ENCODE measurements at places on chromosomes 1 and 21.

GRCh38 chr1:216531263-216532239 lies 108.3 kb upstream of the USH2A start:
- DNase-seq: no peak

- DNase-seq: no peak
Observed at GRCh38 chr21:34590520-34590919, 24.4 kb downstream of the RCAN1 start.

DNA sequence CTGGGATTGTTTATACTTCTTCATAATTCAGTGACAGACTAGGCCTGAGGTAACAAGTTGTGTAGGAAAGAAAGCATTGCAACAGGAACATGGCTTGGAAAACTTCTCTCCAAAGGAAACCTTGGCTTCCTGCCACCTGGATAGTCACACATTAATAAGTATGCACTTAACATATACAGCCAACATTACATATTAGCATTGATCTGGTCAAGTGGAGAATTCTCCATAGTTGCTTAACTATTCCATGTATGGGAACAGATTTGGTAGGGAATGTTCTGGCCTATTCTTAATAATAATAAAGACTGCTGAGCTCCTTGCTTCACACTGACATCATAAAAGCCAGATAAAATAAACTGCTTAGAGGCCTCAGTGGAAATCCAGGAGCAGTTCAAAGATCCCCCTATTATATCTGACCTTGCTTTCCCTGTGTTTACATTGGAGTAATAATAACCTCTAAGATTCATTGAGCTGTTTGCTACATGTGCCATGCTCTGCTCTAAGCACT lies 27.2 kb upstream of the NFIA start:
- no peak for DNase-seq

DNA sequence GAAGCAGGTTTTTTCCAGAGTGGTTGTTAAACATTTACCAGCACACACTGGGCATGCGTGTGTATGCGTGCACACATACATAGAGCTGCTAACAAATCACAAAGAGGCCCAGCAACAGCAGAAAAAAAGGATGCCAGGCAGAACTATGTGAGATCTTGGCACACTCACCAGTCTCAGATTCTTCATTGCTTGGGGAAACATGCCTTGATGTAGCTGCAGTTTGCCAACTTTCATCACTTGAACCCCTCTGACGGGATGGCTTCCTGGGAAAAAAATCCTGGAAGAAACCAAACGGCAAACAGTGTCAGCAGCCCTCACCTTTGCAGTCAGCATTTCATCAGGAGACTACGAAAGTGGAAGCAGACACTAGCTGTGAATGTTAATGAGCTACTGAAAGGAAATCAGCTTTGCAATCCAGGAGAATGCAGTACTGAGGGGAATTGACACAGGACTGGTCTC lies 609.1 kb downstream of the KIF26B start:
- no peak for DNase-seq

DNA sequence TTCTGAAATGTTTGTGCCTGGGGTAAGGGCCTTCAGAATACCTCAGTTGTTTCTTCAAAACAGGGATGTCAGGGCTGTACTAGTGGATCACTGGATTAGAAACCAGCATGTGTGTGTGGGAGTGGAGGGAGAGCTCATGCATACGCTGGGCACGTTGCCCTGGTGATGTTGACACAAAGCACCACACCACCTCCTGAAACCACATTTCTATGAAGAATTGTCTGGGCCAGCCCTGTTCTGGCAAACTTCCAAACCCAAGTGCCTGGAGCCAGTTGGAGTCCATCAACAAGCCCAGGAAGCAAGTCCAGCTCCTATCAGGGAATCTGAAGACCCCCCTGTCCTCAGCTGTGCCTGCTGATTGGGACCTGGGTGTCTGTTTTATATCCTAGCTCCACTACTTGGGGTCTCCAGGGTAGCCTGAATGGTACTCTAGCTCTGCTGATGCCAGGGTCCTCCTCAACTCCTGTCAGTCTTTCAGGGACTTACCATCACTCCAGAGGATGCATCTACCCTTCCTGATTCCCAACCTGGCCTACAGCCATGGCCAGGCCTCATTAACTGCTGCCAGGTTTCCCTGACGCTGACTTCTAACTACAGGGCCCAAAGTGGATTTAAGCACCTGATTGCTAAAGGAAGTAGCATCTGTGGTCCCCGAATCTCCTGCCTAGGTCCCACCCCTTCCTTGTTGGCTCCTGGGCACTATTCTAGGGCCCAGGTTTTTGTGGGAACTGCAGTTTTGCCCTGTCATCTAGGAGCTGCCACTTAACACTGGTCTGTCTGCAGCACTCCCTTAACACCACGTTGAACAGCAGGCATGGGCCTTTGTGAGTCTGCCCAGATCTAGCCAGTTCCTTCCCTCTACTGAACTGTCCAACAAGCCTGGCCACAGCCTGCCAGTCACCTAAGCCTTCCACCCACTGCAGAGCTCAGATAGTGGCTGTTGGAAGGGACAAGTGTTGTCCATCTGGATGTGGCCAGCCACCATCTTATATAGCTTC lies 45.5 kb downstream of the LPAR3 start:
- no peak for DNase-seq

DNA sequence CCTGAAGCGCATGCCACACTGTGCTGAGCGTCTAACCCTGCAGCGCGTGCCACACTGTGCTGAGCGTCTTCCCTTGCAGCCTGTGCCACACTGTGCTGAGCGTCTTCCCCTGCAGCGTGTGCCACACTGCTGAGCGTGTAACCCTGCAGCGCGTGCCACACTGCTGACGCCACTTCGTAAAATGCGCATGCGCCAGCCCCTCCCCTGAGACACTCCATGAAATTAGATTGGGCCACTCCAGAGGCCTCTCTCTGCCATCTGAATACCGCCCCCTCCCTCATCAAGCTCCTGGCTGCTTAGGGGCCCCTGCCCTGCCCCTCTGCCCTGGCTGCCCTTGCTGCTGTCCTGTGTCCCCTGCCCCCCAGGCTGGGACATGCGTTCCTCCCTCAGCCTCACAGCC lies 84.8 kb downstream of the POFUT2 start:
- no peak for DNase-seq
